Frontal cortex (tissue), 4 donors: ENCODE measurements at places on chromosomes 6 and 20.

DNA sequence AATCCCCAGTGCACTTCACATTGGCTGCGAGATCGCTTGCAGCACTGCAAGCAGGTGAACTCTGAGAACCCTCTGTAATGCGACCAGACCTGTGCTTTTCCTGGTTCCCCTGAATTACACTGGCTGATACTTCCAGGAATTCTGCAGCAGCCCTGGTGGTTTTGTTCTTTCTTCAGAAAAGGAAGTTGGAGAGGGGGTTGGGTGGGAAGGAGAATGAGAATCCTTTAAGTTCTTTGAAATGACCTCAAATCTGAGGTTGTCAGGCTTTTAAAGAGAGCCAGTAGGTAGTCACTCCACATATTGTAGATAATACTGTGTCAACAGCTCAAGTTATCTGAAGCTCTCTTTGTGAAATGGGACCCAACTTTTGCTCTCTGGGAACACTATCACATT lies 62.4 kb downstream of the GCNT2 start:
- DNase-seq, result no peak

- no peak for DNase-seq
Observed at GRCh38 chr20:50111829-50112495, 988 bp downstream of the UBE2V1 start.

DNA sequence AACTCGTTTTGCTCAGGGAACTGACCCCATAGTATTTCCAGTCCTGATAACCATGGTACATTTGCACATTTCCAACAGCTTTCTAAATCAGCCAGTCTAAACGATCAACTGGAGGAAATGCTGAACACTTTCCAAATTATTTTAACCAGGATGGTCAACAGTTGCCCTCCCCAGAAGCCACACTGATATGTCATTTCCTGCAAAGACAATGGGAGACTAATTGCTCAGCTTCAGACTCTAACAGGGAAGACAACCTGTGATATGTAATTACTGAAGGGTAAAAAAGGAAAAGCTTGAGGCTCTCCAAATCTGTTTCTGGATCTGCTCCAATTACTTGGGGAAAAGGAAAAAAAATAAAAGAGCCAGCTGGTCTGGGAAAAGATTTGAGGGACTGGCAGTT lies 88.8 kb downstream of the FYN start:
- DNase-seq, result no peak

- no peak for DNase-seq
Observed at GRCh38 chr6:157714153-157714490, 108.9 kb upstream of the SNX9 start.

- no peak for DNase-seq
Observed at GRCh38 chr6:156181506-156181905, 595.7 kb upstream of the ARID1B start.

DNA sequence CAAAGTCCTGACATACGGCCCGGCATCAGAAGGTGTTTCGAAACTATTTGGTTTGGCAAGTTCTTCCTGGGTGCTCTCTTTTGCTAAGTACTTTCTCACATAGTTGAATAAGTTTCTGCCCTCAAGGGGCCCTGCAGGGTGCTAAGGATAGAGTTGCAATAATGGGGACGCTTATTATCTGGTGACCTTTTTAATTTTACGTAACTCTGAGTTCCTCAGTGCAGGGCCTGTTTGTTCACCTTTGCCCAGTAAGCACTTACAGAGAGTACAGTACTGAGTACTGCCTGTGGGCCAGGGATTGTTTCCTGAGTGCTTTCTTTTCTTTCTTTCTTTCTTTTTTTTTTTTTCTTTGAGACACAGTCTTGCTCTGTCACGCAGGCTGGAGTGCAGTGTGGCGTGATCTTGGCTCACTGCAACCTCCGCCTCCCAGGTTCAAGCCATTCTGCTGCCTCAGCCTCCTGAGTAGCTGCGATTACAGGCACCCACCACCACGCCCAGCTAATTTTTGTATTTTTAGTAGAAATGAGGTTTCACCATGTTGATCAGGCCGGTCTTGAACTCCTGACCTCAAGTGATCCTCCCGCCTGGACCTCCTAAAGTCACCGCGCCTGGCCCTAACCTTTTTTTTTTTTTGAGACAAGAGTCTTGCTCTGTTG lies 4.5 kb upstream of the PXMP4 start:
- DNase-seq, result no peak

- DNase-seq, result peak; percentile 34
Observed at GRCh38 chr20:38355161-38356012, 9.1 kb downstream of the LBP start.

DNA sequence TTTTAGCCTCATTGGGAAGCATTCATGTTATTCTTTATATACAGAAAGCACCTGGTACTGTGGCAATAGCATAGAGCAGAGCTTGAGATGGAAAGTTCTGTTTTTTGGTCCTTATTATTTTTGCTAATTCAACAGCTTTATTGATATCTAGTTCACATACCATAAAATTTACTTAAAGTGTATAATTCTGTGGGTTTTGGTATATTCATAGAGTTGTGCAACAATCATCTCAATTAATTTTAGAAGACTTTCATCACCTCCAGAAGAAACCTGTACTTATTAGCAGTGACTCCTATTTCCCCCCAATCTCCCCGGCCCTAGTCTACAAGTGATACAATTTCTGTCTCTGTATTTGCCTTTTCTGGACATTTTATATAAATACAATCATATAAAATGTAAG lies 77.4 kb downstream of the ANKRD6 start:
- DNase-seq, result no peak

- DNase-seq, result no peak
Observed at GRCh38 chr6:163338671-163339405, 75.7 kb upstream of the QKI start.

DNA sequence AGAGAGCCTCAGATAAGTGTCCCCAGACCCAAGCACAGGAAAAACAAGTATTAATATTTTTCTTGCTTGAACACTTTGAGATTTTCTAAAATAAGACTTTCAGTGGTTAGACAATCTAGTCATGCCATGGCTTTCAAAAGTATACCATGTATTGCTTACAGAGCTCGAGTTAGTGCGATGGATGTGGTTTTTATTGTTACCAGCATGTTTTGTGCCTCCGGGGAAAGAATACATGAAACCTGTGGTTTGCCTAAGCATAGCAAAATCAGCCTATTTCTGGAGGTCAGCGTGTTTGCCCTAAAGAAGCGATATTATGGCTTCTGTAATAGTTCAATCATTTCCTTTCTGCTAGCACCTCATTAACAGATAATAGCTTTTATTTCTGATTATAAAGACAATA lies 21.6 kb downstream of the RIN2 start:
- DNase-seq, result no peak

DNA sequence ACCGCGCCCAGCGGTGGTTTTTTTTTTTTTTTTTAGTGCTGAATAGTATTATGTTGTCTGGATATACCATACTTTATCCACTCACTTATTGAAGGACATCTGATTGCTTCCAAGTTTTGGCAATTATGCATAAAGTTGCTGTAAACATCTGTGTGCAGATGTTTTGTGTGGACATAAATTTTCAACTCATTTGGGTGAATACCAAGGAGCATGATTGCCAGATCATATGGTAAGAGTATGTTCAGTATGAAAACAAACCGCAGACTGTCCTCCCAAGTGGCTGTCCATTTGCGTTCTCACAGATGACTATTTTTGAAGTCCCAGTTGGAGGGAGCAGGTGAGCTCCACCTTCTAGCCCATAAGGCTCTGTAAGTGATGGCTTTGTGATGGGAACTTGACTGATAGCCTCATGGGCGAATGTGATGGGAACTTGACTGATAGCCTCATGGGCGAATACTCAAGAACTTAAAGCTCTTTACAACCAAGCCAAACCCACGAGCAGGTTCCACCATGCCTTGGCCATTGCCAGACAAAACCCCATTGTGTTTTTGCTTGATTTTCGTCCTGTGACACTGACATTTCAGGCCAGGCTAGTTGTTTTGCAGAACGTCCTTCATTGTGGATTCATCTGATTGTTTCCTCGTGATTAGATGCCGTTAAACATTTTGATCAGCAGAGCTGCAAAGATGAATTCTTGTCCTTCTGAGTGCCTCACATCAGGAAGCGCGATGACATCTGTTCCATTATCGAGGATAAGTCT lies 51.0 kb downstream of the ZBTB2 start:
- no peak for DNase-seq

DNA sequence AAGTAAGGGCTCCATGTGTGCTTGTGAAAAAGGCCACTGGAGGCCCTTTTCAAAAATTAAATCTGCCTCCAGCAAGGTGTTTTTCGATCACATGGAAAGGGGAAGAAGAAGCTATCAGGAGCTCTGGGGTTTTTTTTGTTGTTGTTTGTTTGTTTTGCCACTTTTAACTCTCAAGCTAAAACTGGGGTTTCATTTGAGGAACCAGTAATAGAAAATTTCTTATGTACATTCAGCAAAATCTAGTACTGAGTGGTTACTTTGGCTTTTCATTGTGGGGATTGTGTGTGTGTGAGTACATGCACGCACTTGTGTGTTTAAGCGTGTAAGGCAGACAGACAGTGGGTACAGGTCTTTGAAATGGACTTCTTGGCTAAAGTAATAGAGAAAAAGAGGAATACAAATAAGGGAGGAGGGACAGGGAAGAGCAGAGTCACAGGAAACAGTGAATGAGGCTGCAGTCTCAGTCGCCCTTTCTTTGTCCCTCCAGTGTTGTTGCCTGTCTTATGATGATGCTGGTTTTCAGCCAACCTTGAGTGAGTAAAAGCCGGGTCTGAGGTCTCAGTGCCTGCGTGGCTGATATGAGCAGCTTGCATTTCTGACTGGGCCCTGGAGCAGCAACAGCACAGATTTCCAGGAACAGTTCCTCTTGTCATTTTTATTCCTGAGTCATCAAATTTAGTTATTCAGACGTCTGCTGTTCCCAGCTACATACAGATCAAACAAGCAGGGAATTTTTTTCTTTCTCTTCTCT lies 26.2 kb downstream of the SLC16A10 start:
- DNase-seq, result no peak

DNA sequence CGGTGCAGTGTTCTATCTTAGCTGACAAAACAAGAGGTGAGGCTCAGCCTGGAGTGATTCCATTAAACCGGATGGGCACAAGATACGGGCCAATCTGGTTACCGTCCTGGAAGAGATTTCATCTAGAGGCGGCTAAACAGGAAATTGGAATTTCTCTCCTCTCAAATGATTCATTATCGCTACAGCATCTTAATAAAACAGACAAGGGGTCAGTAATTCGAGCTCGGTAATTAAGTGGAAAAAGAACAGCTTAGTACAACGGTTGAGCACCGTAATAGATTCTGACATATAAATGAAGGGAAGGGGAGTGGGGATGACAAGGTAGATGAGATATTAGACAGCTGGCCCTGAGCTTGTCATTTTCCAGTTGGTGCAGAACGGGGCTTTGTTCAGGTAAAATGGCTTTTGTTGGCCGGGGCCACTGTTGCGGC lies 137.2 kb downstream of the EDN3 start:
- DNase-seq, result no peak

GRCh38 chr6:24649691-24650090 lies 3.7 kb upstream of the KIAA0319 start:
- no peak for DNase-seq

GRCh38 chr6:170212956-170213636 lies 77.8 kb downstream of the DLL1 start:
- DNase-seq, result no peak

GRCh38 chr6:112468359-112468758 lies 121.2 kb downstream of the RFPL4B start:
- no peak for DNase-seq

DNA sequence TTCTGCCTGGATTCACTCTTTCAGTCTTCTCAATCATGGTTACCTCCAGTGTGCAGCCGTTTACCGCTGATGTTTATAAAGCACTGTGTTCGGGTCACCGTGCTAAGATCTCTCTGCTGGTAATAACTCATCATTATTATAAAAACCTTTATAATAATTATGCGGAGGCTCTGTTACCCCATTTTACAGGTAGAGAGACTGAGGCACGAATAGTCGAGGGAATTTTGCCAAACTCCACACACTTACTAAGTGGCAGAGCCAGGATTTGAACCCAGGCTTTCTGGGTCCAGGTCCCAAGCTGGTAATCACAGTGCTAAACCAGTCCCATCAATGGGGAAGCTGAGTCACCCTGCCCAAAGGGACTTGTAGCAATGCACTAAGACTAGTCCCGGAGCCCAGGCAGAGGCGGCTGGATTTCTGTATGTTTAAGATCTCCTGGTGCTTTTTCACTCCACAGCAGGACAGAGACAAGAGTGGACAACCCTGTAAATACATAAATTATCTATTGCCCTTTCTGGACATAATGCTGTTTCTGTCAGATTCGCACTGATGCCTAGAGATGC lies 48.1 kb downstream of the SYNJ2 start:
- no peak for DNase-seq

DNA sequence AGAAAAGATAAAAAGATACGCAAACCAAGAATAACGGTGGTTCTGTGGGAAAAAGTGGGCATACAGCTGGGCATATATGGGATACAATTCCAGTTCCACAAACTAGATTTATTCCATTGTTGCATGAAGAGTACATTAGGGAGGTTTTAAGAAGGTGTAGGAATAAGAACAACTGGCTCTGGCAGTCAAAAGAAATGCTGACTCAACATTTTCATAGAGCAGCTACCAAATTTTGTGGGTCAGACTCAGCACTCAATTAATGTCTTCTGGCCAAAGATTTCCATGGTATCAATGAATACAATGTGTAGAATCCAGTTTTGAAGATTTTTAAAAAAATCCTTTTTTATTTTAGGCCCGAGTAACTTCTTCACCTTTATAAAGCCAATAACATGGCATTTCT lies 40.2 kb downstream of the TP53INP2 start:
- DNase-seq, result no peak

DNA sequence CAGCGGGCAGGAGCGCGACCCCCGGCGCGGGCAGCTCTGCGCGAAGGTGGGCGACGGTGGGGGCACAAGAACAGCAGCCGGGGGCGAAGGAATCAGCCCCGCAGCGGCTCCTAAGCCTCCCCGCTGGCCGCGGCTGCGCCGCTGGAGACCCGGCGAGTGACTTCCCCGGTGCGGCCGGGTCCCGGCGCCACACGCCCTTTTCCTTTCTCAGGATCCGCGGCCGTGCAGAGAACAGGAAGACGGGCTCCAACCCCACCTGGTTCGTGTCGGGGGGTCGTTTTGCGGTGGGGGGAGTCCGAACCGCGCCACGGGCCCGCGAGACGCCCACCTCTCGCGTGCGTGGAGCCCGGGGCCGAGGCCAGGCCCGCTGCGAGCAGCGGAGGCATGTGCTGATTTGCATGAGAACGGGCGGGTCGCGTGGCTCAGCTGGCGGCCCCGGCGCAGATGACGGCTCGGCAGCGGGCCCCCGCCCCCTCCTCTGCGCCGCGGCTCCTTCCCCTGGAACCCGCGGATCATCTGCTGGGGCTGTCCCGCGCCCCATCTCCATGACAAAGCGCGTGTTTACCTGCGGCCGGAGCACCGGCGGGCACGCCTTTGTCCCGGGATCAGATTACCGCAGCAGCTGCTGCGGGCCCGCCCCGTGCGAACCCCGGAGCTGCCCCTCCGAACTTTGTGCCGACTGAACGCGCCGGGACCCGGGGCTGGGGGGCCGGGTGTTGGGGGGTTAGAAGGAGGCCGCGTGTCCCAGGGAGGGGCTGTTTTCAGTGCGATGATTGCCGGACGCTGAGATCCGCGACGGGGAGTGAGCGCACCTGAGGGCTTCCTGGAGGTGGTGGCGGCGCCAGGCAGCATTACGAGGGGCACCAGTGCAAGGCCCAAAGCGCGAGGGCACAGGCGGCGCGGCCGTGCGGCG lies 4.9 kb upstream of the DLL1 start:
- DNase-seq, result no peak

- no peak for DNase-seq
Observed at GRCh38 chr20:20184706-20185105, 132.4 kb downstream of the CFAP61 start.

- DNase-seq, result no peak
Observed at GRCh38 chr6:36120539-36120938, 9.8 kb upstream of the MAPK13 start.

GRCh38 chr6:63804381-63804956 lies 168.9 kb downstream of the PHF3 start:
- no peak for DNase-seq
